Uterine smooth muscle cell (primary cell): ENCODE measurements at places on chromosomes 16 and 17. TPM values are rescaled to one million over a fixed set of nuclear protein-coding genes. Genes with fewer than 3 reads are reported as not detected.

The COPRS gene
- 102 and 141 TPM in 2 replicates for total RNA-seq

The CTRL gene
- total RNA-seq, result 0.33 TPM in 1 of 2 replicates, not detected in the other

The FGF11 gene
- 0.77 and 1.7 TPM in 2 replicates for total RNA-seq

The COX6A2 gene
- total RNA-seq, result not detected in 2 replicates

The PROCA1 gene
- total RNA-seq, result 1.7 and 1.8 TPM in 2 replicates

The IL21R gene
- total RNA-seq, result 5.2 and 12.2 TPM in 2 replicates

The KRTAP2-1 gene
- total RNA-seq, result not detected in 2 replicates

The NPIPA5 gene
- total RNA-seq, result 2.2 TPM in 1 of 2 replicates, not detected in the other

The OTOA gene
- under 0.01 TPM in 2 replicates for total RNA-seq

The TBC1D3C gene
- total RNA-seq, result not detected in 2 replicates

The SNX20 gene
- not detected in 2 replicates for total RNA-seq

The IL34 gene
- 2.0 and 6.2 TPM in 2 replicates for total RNA-seq

The TBL3 gene
- total RNA-seq, result 40.7 and 57.5 TPM in 2 replicates

The MFAP4 gene
- 4.8 and 21.7 TPM in 2 replicates for total RNA-seq

The RCVRN gene
- not detected in 2 replicates for total RNA-seq

The SF3B3 gene
- 141 and 206 TPM in 2 replicates for total RNA-seq

The TMC6 gene
- total RNA-seq, result 0.11 and 0.25 TPM in 2 replicates

The CCL3 gene
- not detected in 2 replicates for total RNA-seq

The KRT32 gene
- not detected in 2 replicates for total RNA-seq

The KRTAP2-3 gene
- total RNA-seq, result 0.12 and 1.00 TPM in 2 replicates

The CCDC200 gene
- total RNA-seq, result not detected in 2 replicates
